ENCODE measurements at places on chromosomes 11 and 22.

DNA sequence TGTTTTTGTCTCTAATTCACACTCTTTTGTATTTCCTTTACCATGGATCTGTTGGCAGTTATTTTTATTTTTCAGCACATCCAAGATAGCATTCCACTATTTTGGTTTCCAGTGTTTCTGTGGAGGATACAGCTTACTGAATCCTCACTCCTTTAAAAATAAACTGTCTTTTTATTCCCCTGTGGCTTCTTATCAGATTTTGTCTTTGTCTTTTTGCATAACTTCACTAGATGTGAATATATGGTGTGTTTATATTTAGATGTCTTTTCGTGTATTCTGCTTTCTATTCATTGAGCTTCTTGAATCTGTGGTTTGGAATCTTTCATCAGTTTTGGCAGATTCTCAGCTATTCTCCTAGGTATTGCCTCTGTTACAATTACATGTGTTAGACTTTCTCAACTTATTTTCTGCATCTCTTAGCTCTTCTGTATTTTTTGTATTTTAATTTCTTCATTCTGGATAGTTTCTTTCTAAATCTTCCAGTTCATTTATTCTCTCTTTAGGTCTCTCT lies 7.4 kb upstream of the ATXN10 start:
- no peak for DNase-seq

DNA sequence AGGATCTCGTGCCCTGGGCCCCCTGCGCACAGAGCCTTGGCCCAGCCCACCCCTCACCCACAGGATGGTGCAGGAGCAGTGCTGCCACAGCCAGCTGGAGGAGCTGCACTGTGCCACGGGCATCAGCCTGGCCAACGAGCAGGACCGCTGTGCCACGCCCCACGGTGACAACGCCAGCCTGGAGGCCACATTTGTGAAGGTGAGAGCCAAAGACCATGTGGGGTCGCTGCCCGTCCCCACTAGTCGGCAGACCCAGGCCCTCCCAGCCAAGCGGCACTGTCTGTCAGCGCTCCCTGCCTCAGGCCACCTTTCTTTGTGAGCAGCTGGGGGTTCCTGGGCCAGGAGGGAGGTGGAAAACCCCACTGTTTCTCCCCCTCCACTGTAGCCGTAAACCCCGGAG lies 22.8 kb downstream of the FBLN1 start:
- no peak for DNase-seq

- no peak for DNase-seq
Measured at GRCh38 chr11:3958281-3958680, 102.8 kb downstream of the STIM1 start.

DNA sequence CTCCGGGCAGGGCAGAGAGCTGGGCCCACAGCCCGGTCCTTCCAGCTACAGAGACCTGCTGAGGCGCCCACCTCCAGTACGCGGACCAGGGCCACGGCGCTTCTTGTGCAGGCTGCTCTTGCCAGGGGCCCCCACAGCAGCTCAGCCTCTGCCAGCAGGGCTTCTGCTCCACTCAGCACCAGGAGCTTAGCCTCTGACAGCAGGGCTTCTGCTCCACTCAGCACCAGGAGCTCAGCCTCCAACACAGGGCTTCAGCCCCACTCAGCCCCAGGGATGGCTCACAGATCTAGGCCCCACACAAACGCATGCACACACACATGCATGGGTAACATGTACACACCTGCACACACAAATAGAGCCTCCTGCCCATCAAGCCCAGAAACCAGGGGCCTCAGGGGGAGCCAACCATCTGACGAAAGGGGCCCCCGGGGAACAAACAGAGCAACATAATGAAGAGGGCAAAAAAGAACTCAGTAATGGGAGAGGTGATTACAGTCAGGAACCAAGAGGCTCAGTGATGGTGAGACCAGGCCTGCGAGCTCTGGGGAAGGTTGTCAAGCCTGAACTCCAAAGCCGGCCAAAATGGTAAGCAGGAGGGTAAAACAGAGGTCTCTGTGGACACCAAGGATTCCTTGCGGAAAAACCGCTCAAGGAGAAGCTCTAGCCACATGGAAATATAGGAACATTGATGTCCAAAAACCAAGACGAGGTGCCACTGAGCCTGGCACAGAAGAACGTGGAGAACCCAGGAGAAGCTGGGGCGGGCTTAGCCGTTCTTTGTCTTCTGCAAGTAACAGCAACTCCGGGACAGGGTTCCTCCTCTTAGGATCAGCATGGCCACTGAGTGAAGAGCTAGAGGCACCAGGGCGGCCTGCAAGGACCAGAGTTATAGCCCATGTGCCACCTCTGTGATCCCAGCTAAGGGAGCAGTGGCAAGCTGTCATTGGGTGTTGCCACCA lies 46.5 kb downstream of the GNB1L start:
- no peak for DNase-seq

DNA sequence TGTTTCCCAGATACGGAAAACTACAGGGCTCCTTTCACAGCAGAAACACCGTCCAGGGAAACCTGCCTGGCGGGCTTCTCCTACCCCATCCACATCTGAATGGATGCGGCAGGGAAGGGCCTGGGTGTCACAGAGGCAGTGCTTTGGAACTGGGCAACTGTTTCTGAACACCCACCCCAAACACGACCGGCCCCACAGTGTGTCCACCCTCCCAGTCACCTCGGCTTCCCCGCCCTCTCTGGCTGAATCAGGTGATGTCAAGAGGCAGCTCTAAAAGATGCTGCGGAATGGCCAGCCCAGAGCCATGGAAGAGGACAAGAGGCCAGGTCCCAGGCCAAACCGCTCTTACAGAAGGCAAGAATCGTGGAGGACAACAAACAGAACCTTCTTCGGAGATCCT lies 22.0 kb downstream of the IFT27 start:
- no peak for DNase-seq

DNA sequence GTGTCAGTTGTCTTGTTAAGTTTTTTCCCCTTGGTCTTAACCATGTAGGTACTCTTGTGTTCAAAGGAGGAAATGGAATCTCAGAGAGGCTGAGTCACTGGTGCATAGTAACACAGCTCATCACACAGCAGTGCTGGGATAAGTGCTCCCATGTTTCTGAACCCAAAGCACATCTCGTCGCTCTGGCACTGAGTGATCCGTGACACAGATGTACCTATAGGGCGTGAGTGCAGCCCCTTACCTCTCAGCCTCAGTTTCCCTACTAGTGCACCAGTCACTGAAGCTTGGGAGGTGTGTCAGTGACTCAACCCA lies 234.0 kb downstream of the ST3GAL4 start:
- no peak for DNase-seq

DNA sequence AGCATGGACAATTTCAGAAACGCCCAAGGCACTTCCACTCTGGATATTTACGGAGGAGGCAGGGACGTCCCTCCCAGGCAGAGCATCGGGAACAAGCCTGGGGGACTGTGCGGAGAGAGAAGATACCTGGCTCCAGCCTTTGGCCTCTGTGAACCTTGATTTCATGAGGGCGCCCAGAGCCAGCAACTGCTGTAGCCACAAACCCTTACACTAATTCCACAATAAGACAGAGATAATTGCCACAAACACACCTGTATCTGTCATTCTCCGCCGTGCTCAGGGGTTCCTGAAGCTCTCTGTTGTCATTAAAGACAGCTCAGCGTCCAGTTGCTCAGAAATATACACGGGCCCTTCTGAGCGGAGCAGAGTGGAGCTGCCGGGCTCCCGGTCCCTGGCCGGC lies 1292.1 kb downstream of the TBC1D22A start:
- DNase-seq = no peak

- no peak for DNase-seq
Measured at GRCh38 chr11:108713076-108713790, 48.4 kb downstream of the DDX10 start.

DNA sequence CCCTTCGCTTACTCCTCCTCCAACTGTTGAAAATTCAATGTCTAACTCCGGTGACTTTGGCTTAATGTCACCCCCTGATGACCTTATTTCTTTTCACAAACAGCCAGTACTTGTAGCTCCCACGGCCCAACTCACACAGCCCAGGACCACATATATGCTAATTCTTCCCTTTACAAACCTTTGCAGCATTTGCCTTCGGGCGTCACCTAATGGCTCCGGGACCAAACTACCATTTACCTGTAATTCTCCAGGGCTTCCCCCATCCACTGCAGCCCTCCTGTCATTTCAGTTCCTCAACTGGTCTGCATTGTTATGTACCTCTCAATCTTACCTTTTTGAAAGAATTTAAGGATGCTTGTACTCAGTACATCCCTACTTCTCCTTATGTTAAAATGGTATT lies 29.8 kb upstream of the OR56B4 start:
- DNase-seq = no peak

DNA sequence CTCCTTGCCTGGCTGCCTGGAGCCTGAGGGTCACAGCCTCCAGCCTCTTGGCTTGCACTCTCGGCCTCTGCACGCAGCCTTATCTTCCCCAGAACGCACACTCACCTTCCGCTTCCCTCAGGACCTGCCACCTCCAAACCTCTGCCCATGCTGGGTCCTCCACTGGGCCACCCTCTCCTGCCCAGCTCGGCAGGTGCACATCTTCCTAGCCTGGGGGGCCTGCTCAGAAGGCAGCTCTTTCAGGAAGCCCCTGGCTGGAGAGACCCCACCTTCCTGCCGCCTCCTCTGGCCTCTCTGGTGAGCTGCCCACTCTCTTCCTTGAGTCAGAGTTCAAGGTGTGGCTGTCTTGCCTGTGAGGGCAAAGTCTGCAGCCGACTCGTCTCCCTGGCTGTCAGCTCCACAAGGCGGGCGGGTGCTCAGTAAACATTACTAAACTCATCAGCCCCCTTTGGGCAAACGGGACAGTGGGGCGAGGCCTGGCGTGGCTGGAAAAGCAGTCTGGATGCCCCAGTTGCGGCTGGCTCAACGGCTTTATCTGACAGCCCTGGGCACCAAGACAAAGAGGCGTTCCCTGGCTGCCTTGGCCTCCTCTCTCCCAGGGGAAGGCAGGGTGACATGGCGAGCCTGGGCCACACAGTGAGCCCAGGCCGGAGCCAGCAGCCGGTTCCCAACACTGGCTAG lies 1.7 kb upstream of the LINC01488 start:
- no peak for DNase-seq

GRCh38 chr11:1843098-1843473 lies 4.3 kb downstream of the TNNI2 start:
- no peak for DNase-seq

- no peak for DNase-seq
Measured at GRCh38 chr11:12958986-12959385, 50.1 kb upstream of the RASSF10 start.

- DNase-seq = no peak
Measured at GRCh38 chr22:42324990-42325710, 54.7 kb upstream of the TCF20 start.

DNA sequence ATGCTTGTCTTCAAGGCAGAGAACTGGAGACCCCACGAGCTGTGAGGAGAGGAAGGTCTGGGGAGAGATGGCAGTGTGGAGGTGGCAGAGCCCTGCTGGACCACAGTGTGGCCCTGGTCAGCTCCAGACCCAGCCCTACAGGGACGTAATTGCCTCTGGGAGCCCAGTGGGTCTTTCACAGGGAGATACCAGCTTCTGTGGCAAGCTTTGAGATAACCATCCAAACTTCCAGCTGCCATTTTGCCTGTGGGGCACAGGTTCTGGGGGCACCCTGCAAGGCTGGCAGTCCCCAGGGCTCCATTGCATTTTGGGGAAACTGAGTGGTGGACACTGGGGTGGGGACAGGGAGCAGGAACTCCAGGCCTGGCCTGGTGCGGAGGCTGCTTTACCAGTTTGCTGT lies 10.2 kb upstream of the MPPED1 start:
- DNase-seq = no peak

GRCh38 chr11:38131535-38131934 lies 1533.5 kb upstream of the RAG2 start:
- DNase-seq = no peak

DNA sequence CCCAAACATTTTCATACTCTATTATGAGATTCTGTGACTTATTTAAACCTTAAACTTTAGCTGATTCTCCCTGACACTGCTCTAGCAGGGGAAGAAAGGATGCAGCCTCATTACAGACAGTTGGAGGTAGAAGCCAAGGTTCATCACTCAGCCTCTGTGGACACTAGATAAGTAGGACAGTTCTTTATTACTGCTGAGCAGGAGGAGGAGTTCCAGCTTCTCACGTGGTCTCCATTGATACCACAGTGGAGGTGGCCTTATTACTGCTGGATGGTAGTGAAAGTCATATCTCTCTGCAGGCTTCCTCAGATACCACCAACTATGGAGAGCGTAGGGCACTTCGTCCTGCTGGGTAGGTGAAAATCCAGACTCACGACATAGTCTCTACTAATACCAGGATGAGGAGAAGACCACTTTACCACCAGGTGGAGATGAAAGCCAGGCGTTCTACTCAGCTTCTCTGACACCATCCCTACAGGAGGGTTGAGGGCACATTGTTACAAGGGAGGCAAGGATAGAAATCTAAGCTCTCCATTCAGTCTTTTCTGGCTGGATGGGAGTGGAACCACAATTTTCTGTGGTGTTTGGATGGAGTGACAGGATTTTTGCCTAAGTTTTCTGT lies 13.1 kb upstream of the ANGPTL5 start:
- DNase-seq = no peak

GRCh38 chr11:32706985-32707741 lies 87.3 kb downstream of the CCDC73 start:
- DNase-seq = peak; percentile 2

DNA sequence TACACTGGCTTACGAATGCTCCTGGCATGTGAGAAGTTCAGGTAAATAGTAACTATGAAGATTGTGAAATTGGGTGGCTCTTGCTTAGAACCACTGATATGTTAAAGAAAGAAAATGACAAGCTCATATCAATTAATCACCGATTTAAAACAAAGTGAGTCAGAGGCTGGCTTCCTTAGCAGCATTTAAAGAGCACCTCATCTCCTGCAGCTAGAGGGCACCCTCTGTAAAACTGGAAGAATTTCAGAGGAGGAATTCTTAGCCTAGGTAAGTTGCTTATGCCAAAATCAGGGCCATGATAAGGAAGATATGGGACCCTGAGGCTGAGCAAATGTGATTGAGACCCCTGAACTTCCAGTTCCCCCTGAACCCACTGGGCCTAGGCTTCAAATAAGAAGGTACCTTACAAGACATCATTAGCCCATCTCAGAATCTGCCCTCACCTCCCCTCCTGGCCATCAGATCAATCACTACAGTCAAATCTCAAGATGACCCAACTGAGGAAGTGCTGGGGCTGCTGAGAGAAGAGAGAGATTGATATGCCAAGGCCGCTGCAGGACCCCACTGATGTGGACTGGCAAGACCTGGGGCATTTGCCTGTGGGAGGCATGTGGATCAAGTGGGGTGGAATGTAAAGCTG lies 8.6 kb upstream of the CD3E start:
- peak; percentile 46 for DNase-seq

DNA sequence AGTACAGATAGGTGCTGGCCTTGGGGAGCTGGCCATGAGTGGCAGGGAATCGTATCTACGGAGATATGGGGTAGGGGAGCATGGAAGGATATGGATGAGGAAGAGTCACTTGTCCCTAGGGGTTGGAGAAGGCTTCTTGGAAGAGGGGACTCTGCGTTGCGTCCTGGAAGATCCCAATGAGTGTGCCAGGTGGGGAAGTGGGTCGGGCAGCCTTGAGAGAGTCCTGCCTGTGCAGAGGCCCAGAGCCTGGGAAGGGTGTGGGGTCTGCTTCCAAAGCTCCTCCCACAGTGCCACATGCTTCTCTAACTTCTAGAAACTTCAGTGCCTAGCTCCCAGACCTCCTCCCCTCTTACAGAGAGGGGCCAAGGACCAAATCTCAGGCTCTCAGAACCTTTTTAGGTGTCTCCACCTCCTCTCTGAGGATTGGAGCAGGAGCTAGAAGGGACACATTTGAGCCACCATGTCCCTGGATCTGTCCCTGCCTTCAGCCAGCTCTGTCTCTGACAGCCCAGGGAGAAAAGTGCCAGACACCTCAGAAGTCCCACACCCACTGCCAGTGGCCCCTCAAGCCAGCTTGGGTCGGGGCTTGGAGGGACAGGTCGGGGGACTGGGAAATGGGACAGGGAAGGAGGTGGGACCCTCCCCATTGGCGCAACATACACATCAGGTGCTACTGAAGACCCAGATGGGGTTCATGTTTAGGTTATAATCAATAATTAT lies 11.0 kb downstream of the RHBDD3 start:
- no peak for DNase-seq

Data from inflammatory macrophage (primary cell).